HFFc6 (cell line): ENCODE measurements at places on chromosomes 16 and 17.

DNA sequence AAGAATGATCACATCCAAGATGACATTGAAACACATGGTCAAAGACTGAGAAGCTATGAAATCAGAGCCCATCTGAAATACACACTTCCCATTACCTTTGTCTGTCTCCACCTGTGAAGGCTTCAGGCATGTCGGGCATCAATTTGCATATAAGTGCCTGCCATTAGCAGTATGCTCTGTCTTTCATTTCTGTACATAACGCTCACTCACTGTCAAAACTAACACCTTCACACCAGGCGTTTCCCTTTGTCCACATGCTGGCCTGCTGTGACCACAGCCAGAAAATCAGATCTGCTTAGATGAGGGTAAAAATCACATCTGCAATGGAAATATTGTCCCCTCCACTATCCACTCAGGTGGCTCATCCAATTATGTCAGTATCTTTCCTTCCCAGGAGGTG lies 524.8 kb downstream of the TOX3 start:
- no peak for DNase-seq

- no peak for DNase-seq
Observed at GRCh38 chr17:64073771-64074703, 53.6 kb upstream of the ICAM2 start.

DNA sequence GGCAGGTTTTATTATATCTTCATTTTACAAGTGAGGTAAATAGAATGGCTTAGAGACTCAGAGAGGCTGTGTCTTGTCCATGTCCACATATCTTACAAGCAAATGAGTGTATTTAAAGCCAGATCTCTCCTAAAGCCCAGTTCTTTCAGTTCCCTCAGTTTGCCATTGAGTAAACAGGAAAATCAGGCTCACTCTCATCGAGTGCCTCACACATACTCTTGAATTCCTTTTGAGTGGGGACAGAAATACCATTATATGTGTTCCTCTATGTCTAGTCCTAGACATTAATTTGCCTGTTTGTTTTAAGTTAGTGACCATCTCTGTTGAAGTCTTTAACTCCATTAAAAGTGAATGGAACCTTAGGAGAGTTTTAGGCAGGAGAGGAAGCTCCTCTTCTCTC lies 40.1 kb downstream of the BPTF start:
- DNase-seq, result no peak

GRCh38 chr17:81680150-81680549 lies 3.4 kb downstream of the ARL16 start:
- DNase-seq, result no peak
